ENCODE measurements at places on chromosomes 2 and 18. TPM values are rescaled to one million over a fixed set of nuclear protein-coding genes. Genes with fewer than 3 reads are reported as not detected.

GRCh38 chr18:75036917-75037688 lies 171.8 kb downstream of the PTGR3 start:
- no peak for DNase-seq

DNA sequence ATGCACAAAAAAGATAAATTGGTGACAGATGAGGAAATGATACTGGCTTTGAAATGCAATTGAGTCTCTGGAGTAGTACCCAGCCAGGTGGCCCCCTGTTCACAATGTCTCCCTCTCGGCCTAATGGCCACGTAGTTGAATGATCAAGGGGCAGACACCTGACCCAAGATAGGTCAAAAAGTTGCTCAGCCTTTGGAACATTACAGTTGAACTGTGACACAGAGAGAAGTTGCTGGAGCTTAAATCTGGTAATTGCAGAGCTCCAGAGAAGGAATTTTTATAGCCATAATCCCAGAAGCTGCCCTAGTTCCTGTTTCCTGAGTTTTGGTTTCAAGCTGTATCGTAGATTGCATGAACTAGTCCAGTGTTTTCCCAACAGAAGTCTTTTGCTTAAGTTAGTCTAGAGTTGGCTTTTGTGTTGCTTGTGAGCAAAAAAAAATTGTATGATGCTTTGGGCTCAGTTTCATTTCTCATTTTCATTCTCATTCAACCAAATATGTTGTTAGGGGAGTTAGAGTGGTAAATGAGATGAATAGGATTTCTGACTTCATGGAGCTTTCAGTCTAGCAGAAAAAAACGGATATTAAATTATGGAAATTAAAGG lies 117.9 kb downstream of the CSRNP3 start:
- no peak for DNase-seq

DNA sequence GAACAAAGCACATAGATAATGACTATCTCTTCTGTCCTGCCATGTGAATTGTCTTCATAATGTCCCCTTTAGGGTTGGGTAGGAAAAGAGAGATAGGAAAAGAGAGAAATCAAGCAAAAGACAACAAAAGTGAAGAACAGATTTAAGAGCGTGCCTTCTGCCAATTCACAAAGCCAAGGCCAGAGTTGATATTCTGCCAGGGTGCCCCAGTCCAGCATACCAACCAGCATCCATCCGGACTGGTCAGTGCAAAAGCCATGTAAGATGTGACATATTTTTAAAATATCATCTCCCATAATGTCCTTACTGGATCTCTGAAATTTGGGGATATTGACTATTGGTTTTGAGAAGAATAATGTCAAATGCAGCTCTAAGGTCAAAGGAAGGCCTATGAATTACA lies 35.7 kb upstream of the KLF7 start:
- DNase-seq = no peak

Gene CFAP210
- not detected for total RNA-seq

Gene MAL
- total RNA-seq = 4.8 TPM

Gene TGFA
- total RNA-seq = 22.6 TPM

GRCh38 chr2:221970389-221970788 lies 328.4 kb downstream of the PAX3 start:
- DNase-seq = no peak

DNA sequence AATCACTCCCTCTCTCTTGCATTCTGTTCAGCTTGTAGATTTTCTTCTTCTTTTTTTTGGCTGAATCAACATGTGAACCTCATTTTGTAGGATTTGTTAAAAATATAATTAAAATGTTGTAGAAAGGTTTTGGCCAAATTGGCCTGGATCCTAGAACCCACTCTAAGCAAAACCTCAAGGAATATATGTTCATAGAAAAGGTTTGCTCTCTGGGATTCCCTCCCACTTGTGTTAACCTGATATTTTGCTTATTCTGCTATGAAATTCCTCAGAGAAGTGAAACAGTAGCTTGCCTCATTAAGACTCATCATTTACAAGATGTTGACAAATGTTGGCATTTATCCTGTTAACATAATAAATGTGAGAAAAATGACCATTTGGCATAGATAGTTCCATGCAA lies 456.7 kb downstream of the TMEM182 start:
- no peak for DNase-seq

Gene OSBPL6
- total RNA-seq = 5.3 TPM

DNA sequence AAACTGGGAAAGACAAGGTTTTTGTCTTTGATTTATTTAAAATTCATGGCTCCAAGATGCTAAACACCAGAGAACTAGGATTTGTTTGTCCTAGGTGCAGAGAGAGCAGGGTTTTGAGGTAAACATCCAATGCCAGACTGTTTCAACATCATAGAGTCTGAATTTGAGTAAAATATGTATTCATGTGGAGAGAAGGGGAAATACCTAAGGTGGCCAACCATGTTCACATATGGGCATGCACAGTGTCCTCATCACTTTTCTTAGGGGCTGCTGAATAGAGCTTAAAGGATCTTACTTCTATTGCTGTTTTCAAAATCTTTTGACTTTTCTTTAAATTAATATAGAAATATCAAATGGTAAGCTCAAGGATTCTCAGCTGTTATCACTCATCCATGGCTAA lies 287.0 kb upstream of the CCDC68 start:
- no peak for DNase-seq

DNA sequence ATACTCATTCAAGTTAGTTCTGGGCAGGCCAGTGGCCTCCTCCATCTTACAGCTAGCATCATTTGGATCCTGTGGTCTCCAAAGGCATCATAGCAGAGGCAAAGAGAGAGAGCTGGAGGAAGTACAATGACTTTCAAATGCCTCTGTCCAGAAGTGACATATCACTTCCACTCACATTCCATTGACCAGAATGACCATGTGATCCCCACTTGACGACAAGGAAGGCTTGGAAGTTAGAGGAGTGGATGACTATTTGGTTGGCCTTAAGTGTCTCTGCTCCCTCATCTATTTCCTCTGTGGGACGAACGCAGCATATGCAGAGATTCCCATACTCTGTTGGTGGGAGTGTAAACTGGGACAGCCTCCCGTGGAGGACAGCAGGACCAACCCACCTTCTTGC lies 27.8 kb upstream of the MLPH start:
- DNase-seq = no peak

Gene PLEKHH2
- total RNA-seq = 0.14 TPM

- no peak for DNase-seq
Observed at GRCh38 chr2:23124214-23124750, 260.7 kb upstream of the KLHL29 start.

Gene SNTG2
- 0.17 TPM for total RNA-seq

Gene RGPD3
- 0.51 TPM for total RNA-seq

Gene SLC38A11
- not detected for total RNA-seq

Gene DGUOK
- total RNA-seq = 36.4 TPM

- DNase-seq = peak; percentile 62
Observed at GRCh38 chr2:232325324-232326273, 53.0 kb upstream of the ALPP start.

Gene WNT10A
- under 0.01 TPM for total RNA-seq

GRCh38 chr2:127993659-127994058 lies 34.2 kb downstream of the SAP130 start:
- no peak for DNase-seq

- no peak for DNase-seq
Observed at GRCh38 chr2:128543646-128544045, 225.0 kb upstream of the HS6ST1 start.

GRCh38 chr2:213251618-213252017 lies 32.6 kb upstream of the SPAG16 start:
- peak; percentile 85 for DNase-seq

Gene CFC1
- total RNA-seq = not detected

DNA sequence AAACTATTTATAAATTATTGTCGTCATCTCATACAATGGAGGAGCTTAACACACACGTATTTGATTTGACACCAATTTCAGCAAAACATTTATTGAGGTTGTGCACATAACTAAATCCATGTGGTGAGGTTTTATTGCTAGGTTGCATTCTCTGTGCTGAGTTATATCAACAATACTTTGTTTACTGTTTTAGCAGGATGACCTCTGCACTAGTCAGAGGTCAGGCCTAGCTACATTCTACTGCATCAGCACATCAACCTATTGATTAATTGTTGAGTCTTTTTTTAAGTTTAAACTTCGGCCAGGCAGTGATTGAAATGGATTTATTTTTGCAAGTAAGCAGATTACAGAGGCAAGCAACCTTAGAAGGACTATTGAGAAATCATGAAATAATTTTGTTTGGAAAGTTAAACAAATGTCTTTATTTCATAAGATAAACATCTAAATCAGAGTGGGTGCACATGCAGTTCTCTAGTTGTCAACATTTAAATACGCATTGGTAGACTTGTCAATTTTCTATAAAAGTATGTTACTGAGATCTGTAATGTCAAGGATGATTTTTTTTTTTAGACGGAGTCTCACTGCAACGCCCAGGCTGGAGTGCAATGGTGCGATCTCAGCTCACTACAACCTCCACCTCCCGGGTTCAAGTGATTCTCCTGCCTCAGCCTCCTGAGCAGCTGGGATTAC lies 75.2 kb upstream of the CD28 start:
- DNase-seq = no peak

GRCh38 chr2:73987109-73987947 lies 2.6 kb downstream of the TET3 start:
- DNase-seq = peak; percentile 71

GRCh38 chr2:48713647-48714046 lies 41.9 kb downstream of the LHCGR start:
- DNase-seq = no peak

Gene RFX8
- 0.60 TPM for total RNA-seq

Gene SEPTIN10
- total RNA-seq = 179 TPM

GRCh38 chr2:144642131-144642530 lies 122.2 kb upstream of the ZEB2 start:
- no peak for DNase-seq

Measured in dermis blood vessel endothelial cell (primary cell).